Activated T-helper 2 cell treated with anti-CD3 and anti-CD28 coated beads, Interferon-gamma antibody, Interleukin-2, Interleukin-4, amounts not matched to agents 10 μg/mL and 5 μg/mL and 100 μg/mL, durations not matched to agents 14 hours and 24 hours and 36 hours (primary cell): ENCODE measurements at places on chromosomes 16 and 17. TPM values are rescaled to one million over a fixed set of nuclear protein-coding genes. Genes with fewer than 3 reads are reported as not detected.

DNA sequence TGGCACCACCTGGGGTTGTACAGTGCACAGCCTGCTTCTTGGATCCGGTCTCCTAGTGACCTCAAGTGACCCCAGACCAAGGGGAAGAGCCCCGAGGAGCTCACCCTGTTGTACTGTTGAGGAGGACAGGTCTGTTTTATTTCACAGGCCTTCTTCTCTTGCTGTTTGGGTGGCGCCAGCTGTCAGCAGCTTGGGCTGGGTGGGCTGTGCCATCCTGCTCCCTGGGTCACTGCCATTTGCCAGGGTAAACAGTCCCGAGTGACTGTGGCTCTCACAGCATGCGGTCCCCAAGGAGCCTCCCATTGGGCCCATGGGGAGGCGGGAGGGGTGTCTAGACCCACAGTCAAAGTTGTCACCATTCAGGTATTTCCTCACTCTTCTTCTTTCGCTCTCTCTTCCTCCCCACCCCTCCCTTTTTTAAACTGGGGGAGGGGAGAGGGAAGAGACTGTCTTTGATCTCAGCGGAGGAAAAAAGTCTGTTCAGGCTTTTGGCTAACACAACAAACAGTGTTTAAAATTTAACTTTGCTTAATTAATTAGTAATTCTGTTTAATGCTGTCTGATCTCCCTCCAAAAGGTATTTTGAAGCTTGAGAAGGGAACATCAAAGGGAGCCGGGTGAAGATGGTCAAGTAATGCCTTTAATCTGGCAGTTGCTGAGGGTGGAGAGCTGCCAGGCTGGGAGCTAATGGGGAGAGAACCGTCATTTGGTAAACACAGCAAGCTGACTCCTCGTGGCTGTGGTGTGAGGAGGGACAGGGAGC, 64.0 kb downstream of the SNX20 start:
- H3K27ac ChIP-seq, result no peak overlapping the region
- H3K36me3 ChIP-seq, result no peaks in the 10 kb centered on the region
- no peaks in the 10 kb centered on the region for H3K27me3 ChIP-seq
- peaks cover 4% of the 10 kb centered on the region for H3K4me1 ChIP-seq
- H3K4me3 ChIP-seq, result no peak overlapping the region

GRCh38 chr17:47757386-47757785, 24.4 kb downstream of the TBX21 start:
- H3K4me3 ChIP-seq, result no peak overlapping the region
- peaks cover 26% of the 10 kb centered on the region for H3K27me3 ChIP-seq
- no peak for DNase-seq
- no peak overlapping the region for H3K27ac ChIP-seq
- H3K36me3 ChIP-seq, result no peaks in the 10 kb centered on the region

The FN3K gene
- 3.6 and 4.0 TPM in 2 replicates for total RNA-seq

GRCh38 chr17:28759256-28759865, 15.6 kb downstream of the TRAF4 start:
- no peak overlapping the region for H3K27ac ChIP-seq
- H3K36me3 ChIP-seq, result peaks cover 42% of the 10 kb centered on the region
- DNase-seq, result no peak
- no peaks in the 10 kb centered on the region for H3K27me3 ChIP-seq
- peaks cover 7% of the 10 kb centered on the region for H3K4me1 ChIP-seq

The SDR42E2 gene
- 0.09 TPM in 1 of 2 replicates, not detected in the other for total RNA-seq

The NARF gene
- 114 and 123 TPM in 2 replicates for total RNA-seq

DNA sequence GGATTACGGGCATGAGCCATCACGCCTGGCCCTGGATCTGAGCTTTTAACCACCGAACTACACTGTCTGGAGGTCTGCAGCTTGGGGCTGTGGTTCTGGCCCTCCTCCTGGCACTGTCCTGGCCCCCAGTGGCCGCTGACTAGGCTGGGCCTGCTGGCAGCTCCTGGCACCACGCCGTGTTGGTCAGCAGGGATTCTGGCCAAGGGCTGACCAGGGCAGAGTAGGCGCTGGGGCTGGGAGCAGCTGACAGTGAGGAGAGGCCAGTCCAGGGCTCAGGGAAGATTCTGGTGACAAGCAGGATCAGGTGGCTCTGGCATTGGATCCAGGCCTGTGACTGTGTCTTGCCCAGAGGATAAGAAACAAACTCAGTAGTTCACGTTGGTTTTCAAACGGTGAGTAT, 14.6 kb downstream of the EEF2K start:
- peak overlapping the region; percentile 17 for H3K27ac ChIP-seq
- H3K4me1 ChIP-seq, result peaks cover 30% of the 10 kb centered on the region
- H3K36me3 ChIP-seq, result peaks cover 40% of the 10 kb centered on the region
- DNase-seq, result no peak
- no peaks in the 10 kb centered on the region for H3K27me3 ChIP-seq

The RHBDL1 gene
- total RNA-seq, result 1.3 and 1.4 TPM in 2 replicates

DNA sequence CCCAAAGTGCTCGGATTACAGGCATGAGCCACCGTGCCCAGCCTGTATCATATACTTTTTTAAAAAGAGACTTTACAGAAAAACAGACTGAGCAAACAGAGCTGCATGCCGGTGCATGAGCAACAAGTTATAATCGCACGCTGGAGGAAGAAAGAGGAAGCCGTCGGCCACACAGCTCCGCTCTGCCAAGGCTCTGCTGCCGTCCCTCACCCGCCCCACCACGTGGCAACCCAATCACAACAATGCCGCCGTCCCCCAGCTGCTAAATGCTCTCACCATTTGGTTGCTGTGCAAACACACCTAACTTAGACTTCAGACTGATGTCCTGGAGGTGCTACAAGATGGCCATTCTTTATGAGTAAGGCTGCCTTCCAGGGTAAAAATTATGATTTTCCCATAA, 83.5 kb downstream of the ADCY9 start:
- no peaks in the 10 kb centered on the region for H3K27me3 ChIP-seq
- H3K4me1 ChIP-seq, result peaks cover 3% of the 10 kb centered on the region
- no peaks in the 10 kb centered on the region for H3K36me3 ChIP-seq
- H3K4me3 ChIP-seq, result no peak overlapping the region
- no peak overlapping the region for H3K27ac ChIP-seq

GRCh38 chr17:74231928-74232907, 18.8 kb downstream of the TTYH2 start:
- H3K27ac ChIP-seq, result no peak overlapping the region
- no peak overlapping the region for H3K4me3 ChIP-seq
- H3K27me3 ChIP-seq, result no peaks in the 10 kb centered on the region
- peaks cover 2% of the 10 kb centered on the region for H3K4me1 ChIP-seq
- no peak for DNase-seq

The ZPBP2 gene
- total RNA-seq, result not detected in 2 replicates

The CRHR1 gene
- not detected in 2 replicates for total RNA-seq

- no peak overlapping the region for H3K27ac ChIP-seq
- no peaks in the 10 kb centered on the region for H3K4me1 ChIP-seq
- no peak overlapping the region for H3K4me3 ChIP-seq
- H3K27me3 ChIP-seq, result no peaks in the 10 kb centered on the region
Observed at GRCh38 chr17:54745862-54746261, 154.8 kb upstream of the TOM1L1 start.

- H3K4me1 ChIP-seq, result no peaks in the 10 kb centered on the region
- H3K27me3 ChIP-seq, result no peaks in the 10 kb centered on the region
- H3K4me3 ChIP-seq, result no peak overlapping the region
Observed at GRCh38 chr16:64225696-64226095, 896.2 kb downstream of the CDH11 start.

- peak overlapping the region; percentile 92 for H3K4me3 ChIP-seq
- H3K27me3 ChIP-seq, result no peaks in the 10 kb centered on the region
- peaks cover 19% of the 10 kb centered on the region for H3K4me1 ChIP-seq
Observed at GRCh38 chr16:2904100-2904921, 7.4 kb upstream of the FLYWCH1 start.

The RTN4RL1 gene
- 0.25 and 0.51 TPM in 2 replicates for total RNA-seq

The ZNF23 gene
- 4.9 and 6.0 TPM in 2 replicates for total RNA-seq

The HBA1 gene
- 0.55 TPM in 1 of 2 replicates, not detected in the other for total RNA-seq

The PRR14 gene
- total RNA-seq, result 84.0 and 90.5 TPM in 2 replicates

The C16orf96 gene
- total RNA-seq, result 0.05 TPM in 1 of 2 replicates, not detected in the other

The PRM2 gene
- not detected in 2 replicates for total RNA-seq

DNA sequence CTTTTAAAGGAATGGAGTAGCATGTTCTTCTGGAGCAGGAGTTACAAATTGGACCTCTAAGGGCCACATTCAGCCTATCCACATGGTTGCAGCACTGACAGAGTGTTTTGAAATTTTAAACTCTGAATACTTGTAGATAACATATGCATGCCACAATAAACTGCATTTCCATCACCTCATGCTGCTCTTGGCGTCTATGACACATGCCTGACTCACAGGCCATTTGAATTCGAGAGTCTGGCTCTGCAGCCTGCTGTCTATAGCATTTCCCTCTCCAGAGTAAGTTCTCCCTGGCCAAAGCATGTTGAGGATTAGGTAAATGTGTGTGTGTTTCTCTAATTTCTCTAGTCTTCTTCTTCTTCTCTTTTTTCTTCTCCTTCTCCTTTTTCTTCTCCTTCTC, 28.7 kb upstream of the MYOCD start:
- H3K4me3 ChIP-seq, result no peak overlapping the region
- H3K4me1 ChIP-seq, result no peaks in the 10 kb centered on the region
- no peaks in the 10 kb centered on the region for H3K27me3 ChIP-seq
- H3K36me3 ChIP-seq, result no peaks in the 10 kb centered on the region

DNA sequence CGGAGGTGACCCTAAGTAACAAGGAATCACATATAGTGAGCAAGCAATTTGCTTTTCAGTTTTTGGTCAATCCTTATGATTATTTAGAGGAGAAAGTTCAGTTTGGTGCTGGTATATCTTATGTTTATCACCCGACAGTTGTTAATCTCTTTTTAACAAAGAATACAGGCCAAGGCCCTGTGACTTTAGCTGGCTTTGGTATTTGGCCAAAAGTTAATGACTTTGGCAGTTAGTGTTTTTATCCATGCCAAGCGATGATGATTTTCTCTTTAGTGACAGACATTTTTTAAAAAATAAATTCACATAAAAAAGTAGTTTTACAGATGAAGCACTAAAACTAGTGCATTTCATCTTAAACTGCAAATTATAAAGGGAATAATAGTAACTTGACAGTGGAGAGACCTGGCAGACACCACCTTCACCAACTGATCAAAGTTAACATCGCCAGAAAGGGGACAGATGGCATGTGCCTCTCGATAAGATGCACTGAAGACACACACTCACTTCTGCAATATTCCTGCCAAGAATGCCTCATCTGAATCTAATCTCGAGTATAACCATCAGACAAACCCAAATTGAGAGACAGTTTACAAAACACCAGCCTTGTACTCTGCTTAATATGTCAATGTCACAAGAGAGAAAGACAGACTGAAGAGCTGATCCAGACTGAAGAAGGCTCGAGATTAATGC, 6.9 kb downstream of the DEXI start:
- peaks cover 56% of the 10 kb centered on the region for H3K4me1 ChIP-seq
- H3K4me3 ChIP-seq, result no peak overlapping the region
- H3K36me3 ChIP-seq, result peaks cover 62% of the 10 kb centered on the region
